ENCODE measurements at places on chromosomes 12 and 14.

GRCh38 chr12:119989731-119990381, 820 bp downstream of the BICDL1 start:
- no peak for DNase-seq

DNA sequence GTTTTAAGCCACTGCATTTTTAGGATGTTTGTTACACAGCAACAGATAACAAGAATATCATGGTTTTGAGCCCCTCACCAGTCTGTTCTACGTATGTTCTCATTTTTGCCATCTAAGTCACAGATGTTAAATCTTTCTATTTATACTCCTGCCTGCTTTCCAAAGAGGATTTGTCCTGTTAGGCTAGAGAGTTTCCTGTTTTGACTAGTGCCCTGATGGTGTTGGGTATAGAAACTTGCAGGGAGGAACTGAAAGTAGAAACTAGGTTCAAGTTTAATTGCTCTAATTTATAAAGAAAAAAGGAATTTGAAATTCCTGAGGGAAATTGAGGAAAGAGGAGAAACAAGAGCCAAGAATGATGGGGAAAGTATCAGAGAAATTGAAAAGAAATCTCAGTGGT, 74.4 kb upstream of the COCH start:
- no peak for DNase-seq

- DNase-seq: peak; percentile 94
Observed at GRCh38 chr14:92646952-92647796, 101.3 kb downstream of the LGMN start.

DNA sequence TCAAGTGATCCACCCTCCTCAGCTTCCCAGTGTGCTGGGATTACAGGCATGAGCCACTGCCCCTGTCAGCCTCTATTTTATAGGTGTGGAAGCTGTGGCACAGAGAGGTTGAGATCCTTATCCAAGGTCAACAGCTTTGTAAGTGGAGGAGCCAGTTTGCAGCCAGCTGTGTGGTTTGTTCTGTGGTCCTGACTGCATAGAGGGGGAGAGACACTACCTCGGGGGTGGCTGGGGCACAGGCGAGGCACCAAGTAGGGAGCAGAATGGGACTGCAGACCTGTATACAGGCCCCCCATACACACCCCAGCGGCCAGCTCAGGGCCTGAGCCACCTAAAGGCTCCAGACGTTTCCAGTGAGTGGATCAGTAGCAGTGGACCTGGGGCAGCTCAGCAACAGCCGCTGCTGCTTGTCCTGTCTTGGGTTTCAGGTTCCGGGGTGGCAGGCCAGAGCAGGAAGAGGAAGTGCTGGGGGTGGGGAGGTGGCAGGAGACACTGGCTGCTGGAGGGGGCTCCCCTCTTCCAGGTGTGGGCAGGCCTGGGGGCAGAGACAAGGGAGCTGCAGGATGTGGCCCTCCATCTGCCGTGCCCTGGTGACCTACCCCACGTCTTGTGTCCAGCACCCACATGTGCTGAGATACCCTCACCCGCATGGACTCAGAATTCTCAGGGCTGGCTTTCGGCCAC, 11.0 kb downstream of the ORAI1 start:
- no peak for DNase-seq

DNA sequence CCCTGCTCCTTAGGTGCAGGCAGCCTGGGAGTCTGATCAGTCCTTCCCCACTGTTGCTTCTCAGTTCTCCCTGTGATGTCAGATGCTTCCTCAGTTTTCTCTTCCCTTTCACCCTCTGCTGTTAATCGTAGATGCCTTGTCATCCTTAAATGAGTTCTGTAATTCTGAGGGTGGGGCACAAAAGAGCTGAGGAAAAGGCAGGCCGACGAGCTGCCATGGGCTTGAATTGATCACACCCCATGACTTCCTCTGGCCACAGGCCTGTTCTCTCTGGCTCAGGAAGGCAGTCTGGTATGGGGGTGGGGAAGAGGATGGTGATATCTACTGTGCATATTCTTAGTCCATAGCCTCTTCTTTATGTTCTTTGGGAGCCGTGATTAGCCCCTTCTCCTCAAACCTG, 5.2 kb upstream of the AP1G2 start:
- no peak for DNase-seq

DNA sequence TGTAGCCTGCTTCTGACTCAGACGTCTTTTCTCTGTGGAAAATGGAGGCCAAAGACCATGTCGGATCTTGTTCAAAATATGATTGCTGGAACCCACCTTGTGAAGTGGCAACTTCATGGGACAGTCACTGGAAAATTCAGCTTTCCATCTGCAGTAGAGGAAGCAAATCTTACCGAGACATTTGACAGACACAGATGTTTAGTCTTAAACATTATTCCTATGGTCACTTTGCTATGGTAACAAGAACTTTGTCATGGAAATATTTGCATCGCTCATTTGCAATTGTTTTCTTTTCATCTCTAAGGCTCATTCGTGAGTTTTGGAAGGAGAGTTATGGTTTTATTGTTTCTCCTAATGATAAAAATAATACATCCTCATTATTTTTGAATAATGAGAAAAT, 98.3 kb upstream of the HIF1A start:
- no peak for DNase-seq

DNA sequence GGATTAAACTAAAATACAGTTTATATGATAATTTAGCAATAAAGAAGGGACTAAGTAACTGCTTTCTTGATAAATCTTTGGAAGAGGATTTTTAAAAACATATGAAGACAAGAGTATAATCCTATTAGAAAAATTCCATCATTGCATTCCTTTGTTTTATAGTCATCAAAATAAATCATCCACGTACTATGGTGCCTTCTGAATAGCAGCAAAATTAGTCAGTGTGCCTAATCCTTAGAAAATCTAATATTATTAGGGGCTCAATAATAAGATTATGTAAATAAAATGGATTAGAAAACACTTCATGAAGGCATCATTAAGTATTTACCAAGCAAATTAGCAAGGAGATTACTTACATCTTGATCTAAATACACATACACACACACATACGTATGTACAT, 102.1 kb downstream of the KCNH5 start:
- no peak for DNase-seq

GRCh38 chr12:80598004-80598606, 109.3 kb upstream of the MYF6 start:
- no peak for DNase-seq

GRCh38 chr12:71703206-71703605, 17.3 kb downstream of the TMEM19 start:
- DNase-seq: no peak

- DNase-seq: no peak
Observed at GRCh38 chr12:116508145-116509121, 50.7 kb upstream of the MAP1LC3B2 start.

DNA sequence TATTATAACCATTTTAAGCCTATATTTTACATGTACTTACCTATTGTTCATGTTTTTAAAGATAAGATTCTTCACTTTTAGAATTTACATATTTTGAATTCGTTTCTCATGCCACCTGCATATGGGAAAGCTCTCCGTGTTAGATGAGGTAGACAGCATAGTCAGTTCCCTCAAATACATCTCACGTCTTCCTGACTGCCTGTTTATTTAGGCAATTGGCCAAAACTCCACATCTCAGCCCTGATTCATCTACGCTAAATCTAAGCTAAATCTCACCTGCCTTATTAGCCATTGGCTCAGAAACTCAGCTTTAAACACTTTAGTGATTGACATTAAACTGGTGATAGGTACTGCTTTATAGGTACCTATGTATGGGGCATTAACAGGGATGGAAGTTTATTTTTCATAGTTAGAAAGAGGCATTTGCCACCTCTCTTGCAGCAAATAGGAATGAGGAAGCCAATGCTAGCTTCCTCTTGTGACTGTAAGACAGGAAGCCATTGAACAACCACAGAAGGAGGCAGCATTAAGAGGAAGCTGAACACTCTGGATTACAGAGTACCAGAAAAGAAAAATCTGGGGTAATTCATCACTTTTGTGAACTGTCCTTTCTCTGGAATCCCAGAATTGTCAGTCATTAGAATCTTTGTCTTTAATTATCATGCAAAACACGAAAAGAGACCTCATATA, 111.9 kb downstream of the LRFN5 start:
- no peak for DNase-seq

DNA sequence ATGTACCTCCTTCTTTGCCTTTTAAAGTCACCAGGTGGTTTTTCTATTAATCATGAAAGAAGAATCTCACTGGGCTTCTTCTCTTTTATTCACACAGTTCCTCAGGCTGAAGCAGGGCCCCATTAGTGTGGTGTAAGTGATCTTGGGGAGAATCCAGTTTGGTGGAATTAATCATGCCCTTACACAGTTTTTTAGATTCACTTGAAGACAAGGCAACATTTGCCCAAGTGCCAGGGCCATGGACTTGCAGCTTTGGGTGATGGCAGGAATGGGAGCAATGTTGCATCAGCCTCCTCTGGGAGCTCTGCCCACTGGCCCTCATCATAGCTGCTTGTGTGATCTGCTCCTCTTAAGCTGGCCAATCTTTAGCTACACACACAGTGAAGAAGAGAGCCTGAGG, 33.8 kb downstream of the KCNK10 start:
- no peak for DNase-seq

GRCh38 chr12:101850199-101850598, 19.4 kb upstream of the GNPTAB start:
- no peak for DNase-seq

- DNase-seq: peak; percentile 62
Observed at GRCh38 chr14:61476754-61477410, 155.5 kb downstream of the PRKCH start.

GRCh38 chr12:108507971-108508642, 7.0 kb upstream of the FICD start:
- DNase-seq: no peak

DNA sequence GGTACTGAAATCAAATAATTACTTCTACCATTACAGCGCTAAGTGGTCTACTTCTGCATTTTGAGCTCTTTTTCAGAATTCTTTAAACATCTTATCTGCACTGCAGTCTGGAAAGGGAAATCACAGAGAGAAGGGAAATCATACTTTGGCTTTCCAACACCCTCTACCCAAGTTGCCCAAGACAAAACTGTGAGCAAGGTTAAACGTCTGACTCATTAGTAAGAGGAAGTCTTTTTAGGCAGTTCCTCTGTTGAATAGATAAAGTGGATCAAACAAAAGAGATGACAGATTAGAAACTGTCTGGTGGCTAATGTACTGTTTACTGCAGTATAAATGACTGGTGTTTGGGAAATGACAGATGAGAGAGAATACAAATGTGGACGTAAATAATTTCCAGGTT, 858.1 kb downstream of the NRXN3 start:
- no peak for DNase-seq

DNA sequence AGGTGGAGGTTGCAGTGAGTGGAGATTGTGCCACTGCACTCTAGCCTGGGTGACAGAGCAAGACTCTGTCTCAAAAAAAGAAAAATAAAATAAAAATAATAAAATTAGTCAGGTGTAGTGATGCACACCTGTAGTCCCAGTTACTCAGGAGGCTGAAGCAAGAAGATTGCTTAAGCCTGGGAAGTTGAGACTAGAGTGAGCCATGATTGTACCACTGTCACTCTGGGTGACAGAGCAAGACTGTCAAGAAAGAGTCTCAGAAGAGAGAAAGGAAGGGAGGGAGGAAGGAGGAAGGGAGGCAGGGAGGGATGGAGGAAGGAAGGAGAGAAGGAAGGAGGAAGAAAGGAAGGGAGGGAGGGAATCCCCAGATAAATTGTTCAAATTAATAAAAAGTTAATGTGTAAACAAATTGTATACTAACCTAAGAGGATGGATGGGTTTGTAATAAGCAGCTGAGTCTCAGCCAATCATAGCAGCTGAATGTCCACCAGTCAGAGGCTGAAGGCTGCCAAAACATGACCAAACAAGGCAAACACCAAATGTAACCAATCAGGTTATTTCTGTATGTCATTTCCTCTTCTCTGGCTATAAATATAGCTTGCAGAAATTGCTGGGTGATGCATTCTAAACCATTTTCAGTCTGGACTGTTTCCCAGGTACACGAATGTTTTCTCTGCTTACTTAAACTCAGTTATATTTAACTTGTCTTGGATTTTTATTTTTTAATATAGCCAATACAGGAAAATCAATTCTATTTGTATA, 6.1 kb upstream of the CDCA4 start:
- no peak for DNase-seq

GRCh38 chr12:14773685-14774073, 29.6 kb downstream of the WBP11 start:
- no peak for DNase-seq

DNA sequence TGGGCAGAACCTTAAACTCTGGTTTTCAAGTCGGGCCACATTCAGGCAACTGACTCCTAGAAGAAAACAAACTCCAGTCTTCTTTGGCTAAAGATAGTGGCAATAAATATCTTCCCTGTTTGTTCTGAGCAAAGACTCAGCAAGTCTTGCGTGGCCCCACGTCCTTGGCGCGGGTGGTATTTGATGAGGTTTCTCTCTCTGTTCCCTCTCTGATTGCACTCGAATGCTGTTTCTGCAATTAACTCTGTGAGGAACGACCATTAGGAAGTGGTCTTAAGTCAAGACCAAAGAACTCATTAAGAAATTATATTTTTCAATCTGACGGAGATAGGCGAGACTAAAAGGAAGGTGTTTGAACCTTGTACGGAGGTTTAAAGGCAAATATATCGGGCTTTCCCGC, 177.6 kb downstream of the TMEM132C start:
- no peak for DNase-seq

GRCh38 chr14:65791191-65791981, 378.9 kb downstream of the FUT8 start:
- no peak for DNase-seq

- DNase-seq: no peak
Observed at GRCh38 chr12:91889059-91889458, 256.6 kb downstream of the BTG1 start.

DNA sequence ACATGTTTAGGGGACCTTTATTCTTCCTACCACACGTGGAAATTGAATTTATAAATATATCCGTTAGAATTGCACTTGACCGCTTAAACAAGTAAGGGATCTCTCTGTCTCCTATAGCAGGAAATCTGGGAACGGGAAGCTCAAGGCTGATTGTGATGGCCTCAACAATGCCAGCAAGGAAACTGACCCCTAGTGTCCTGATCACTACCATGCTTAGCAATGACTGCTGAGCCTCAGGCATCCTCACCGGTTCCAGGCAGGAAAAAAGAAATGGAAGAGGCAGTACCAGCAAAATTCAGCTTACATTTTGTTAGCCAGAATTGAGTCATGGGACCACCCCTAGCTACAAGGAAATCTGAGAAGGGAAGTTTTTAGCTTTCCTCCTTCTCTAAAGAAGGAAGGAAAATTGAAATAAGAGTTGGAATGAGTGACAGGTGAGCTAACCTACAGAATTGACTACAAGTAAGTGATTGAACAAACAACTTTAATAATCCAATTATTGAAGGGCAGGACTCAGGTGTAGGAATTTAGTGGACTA, 43.9 kb upstream of the AMN1 start:
- no peak for DNase-seq

Measured in BJ (cell line).